Cerebellar nuclear complex (tissue), 1 donor: ENCODE measurements at places on chromosomes 1 and 21.

GRCh38 chr1:214623430-214623829, 20.4 kb downstream of the CENPF start:
- no peak for DNase-seq

DNA sequence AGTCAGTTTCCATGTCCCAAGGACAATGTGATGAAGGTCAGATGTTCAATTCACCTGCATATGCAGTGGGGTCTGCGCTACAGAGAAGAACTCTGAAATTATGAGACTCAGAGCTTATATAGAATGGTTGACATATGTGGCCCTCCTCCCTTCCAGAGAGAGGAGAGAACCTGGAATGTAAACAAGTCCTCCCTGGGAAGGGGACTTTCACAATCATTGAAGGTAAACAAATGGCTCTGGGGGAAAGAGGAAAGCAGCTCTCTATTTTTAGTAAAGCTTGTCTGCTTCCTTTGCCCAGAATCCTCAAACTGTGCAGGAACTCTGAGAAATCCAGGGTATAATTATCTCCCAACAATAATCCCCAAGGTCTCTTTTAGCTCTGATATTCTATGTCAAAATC, 9.8 kb downstream of the OVGP1 start:
- no peak for DNase-seq

- no peak for DNase-seq
Measured at GRCh38 chr1:175678471-175678870, 64.9 kb downstream of the TNR start.

GRCh38 chr21:44550807-44551206, 498 bp downstream of the KRTAP10-2 start:
- DNase-seq = no peak

GRCh38 chr1:20194224-20194623, 7.9 kb upstream of the PLA2G2C start:
- DNase-seq = peak; percentile 21

DNA sequence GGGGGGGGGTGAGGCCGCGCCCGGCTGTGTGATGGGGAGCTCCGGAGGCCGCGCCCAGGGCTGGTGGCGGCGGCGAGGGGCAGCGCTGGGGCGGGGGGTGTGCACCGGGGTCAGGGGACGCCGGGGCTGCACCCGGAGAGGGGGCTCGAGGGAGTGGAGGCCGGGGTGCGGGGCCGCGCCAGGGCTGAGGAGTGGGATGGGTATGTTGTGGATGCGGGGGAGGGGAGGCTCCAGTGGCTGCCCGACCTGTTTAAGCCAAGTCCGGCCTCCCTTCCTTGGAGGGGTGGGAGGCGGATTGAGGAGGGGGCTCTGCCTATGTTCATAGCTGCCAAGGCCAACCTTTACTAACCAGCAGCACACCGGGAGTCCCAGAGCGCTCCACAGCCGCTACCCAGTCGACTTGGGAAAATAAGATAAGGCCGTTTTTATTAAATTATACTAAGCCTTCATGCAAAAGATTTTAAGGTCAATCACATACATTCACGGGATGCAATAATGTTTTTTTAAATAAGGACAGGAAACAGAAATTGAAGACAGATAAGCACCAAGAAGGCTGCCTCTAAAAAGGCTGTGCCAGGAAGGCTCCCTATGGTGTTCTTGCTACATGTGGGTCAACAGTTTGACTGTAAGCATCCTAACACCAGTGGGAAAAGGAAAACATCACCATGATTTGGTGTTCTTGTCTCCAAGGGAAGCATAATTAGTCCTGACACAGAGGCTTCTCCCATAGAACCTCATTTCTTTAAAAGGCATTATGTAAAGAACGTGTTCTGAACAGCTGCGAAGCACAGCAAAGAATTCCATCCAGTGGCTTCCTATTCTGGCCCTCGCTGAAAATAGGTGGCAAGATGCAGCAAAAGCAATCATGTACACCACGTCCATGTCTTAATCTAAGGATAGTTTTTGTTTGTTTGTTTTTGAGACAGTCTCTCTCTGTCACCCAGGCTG, 626 bp upstream of the HLCS start:
- DNase-seq = no peak

GRCh38 chr1:83029916-83030315, 969.0 kb downstream of the TTLL7 start:
- DNase-seq = no peak

- DNase-seq = no peak
Measured at GRCh38 chr1:247435030-247435758, 19.2 kb downstream of the NLRP3 start.

- no peak for DNase-seq
Measured at GRCh38 chr1:230465691-230466090, 39.6 kb upstream of the PGBD5 start.

GRCh38 chr1:20216574-20216973, 30.3 kb upstream of the PLA2G2C start:
- DNase-seq = no peak

- no peak for DNase-seq
Measured at GRCh38 chr1:108845446-108845845, 11.4 kb downstream of the AKNAD1 start.

- no peak for DNase-seq
Measured at GRCh38 chr1:3056641-3057040, 12.4 kb upstream of the PRDM16 start.

GRCh38 chr1:86648255-86648654, 56.1 kb upstream of the SH3GLB1 start:
- no peak for DNase-seq

DNA sequence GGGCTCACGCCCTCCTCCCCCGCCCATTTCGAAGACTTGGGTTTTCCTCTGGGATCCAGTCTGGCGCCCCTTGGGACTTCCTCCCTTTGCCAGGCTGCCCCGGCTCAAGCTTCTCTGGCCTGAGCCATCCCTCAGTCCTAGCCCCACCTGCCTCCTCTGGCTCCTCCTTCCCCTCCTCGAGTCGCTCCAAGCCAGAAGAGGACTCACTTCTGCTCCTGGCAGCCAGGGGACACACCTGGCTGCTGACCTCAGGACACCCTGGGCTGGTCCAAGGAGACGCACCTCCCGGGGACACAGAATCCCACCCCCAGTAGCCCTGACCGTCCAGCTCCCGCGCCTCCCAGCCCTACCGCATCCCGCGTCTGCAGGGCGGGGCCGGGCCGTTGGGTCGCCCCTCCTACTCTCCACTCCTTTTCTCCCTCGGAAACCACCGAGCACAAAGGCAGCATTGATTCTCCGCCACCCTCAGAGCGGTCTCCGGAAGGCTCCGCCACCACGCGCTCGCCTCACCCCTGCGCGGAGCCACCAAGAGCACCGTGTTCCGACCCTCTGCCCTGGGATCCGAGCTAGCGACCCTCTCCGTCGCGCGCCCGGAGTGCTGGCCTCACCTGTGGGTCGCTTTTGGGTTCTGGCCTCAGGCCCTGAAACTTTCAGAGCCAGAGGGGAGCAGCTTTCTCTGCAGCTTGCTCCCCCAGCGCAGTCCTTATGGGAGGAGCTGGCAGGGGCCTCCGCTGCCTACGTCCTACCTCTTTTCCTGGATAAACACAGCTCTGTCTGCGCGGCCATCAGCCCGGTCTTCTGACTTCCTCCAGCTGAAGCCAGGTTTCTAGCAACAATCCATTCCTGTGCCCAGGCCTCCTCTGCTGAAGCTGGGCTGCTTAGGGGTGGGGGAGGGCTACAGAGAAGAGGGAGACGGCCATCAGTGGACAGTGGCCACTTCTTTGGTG, at the start of gene C2CD4D:
Gene C2CD4D (minus strand): TSS at position 364 of the 947 bp plus-strand sequence. CDS start 831 bp downstream, outside the sequence.
- DNase-seq = no peak

DNA sequence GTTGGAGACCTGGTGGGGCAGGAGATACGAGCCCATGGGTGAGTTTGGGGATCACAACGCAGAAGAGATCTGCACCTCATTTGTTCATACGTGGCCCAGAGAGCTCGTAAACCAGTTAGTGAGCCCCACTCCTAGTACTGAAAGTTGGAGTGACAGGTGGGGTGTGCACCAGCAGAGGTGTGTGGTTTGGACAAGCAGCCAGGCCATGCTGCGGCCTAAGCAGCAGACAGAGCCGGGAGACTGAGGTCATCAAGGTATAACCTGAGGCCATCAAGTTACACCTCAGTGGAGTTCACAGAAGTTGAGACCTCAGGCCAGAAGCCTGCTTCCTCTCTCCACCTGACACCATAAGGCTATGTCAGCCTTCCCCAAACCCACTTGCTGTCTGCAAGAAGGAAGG, 27.6 kb downstream of the KCNJ6 start:
- DNase-seq = no peak

DNA sequence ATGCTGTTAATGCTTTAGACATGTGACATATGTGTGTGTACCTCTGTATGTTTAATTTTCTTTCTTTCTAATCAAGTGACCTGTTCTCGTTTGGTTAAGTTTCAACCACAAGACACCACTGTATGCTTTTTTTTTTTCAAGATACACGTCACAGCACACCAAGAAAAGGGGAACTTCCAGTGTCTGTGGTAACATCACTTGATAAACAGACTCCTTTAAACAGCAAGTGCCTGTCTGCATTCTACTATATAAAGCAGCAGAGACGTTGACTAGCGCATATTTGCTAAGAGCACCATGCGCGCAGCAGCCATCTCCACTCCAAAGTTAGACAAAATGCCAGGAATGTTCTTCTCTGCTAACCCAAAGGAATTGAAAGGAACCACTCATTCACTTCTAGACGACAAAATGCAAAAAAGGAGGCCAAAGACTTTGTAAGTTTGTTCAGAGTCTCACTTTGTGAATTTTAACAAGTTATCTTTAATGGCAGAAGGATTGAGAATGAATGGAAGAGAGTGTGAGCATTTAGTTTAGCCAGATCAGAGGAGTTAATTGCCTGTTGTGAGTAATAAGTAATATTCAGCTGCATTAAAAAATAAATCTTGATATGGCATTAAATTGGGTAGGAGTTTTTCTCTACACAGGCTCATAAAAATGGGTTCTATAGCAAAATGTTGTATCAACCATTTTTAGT, at the start of gene RGS1:
Gene RGS1 (plus strand): TSS at position 275 of the 691 bp plus-strand sequence. CDS start 20 bp downstream, at position 295.
- DNase-seq = no peak

- no peak for DNase-seq
Measured at GRCh38 chr1:183734543-183735036, 70.3 kb upstream of the RGL1 start.
